Bladder microvascular endothelial cell (primary cell): ENCODE measurements at places on chromosomes 3 and 15. TPM values are rescaled to one million over a fixed set of nuclear protein-coding genes. Genes with fewer than 3 reads are reported as not detected.

SLC22A13 gene
- 0.16 and 0.76 TPM in 2 replicates for total RNA-seq

CCR3 gene
- not detected in 2 replicates for total RNA-seq

CKMT1A gene
- total RNA-seq = not detected in 2 replicates

TGM5 gene
- total RNA-seq = not detected in 2 replicates

TLR9 gene
- total RNA-seq = under 0.01 and 0.06 TPM in 2 replicates

TMEM207 gene
- not detected in 2 replicates for total RNA-seq

WDR76 gene
- total RNA-seq = 11.0 and 13.4 TPM in 2 replicates

XXYLT1 gene
- 20.1 and 31.2 TPM in 2 replicates for total RNA-seq

ST8SIA2 gene
- 0.16 and 0.31 TPM in 2 replicates for total RNA-seq

CFAP44 gene
- total RNA-seq = 0.97 and 4.0 TPM in 2 replicates

CP gene
- 0.81 and 2.5 TPM in 2 replicates for total RNA-seq

STT3B gene
- 102 and 157 TPM in 2 replicates for total RNA-seq

CCK gene
- not detected in 2 replicates for total RNA-seq

SMCO1 gene
- total RNA-seq = not detected in 2 replicates

ERICH6 gene
- total RNA-seq = 0.06 TPM in 1 of 2 replicates, not detected in the other

ILDR1 gene
- not detected in 2 replicates for total RNA-seq

SPTBN5 gene
- 5.2 and 5.3 TPM in 2 replicates for total RNA-seq

TM6SF1 gene
- 19.6 and 70.5 TPM in 2 replicates for total RNA-seq

DPPA2 gene
- not detected in 2 replicates for total RNA-seq

ROBO1 gene
- total RNA-seq = 1.1 and 1.8 TPM in 2 replicates

DAG1 gene
- total RNA-seq = 23.2 and 53.4 TPM in 2 replicates

TERC gene
- total RNA-seq = 16.6 and 129 TPM in 2 replicates

SLC25A20 gene
- total RNA-seq = 19.3 and 31.0 TPM in 2 replicates

PRR20G gene
- not detected in 2 replicates for total RNA-seq

NR1I2 gene
- total RNA-seq = under 0.01 TPM in 1 of 2 replicates, not detected in the other

IMPG2 gene
- total RNA-seq = 0.16 and 0.76 TPM in 2 replicates

CLEC3B gene
- total RNA-seq = 0.49 and 0.57 TPM in 2 replicates

NEK10 gene
- 1.6 and 2.8 TPM in 2 replicates for total RNA-seq

IL17RB gene
- total RNA-seq = 0.38 TPM in 1 of 2 replicates, not detected in the other

RNU5B-1 gene
- not detected in 2 replicates for total RNA-seq

GUCA1C gene
- not detected in 2 replicates for total RNA-seq

GPR15 gene
- total RNA-seq = not detected in 2 replicates

ABI3BP gene
- 1.5 and 17.4 TPM in 2 replicates for total RNA-seq

VGLL4 gene
- total RNA-seq = 37.1 and 77.1 TPM in 2 replicates

CHRFAM7A gene
- total RNA-seq = 1.6 and 2.1 TPM in 2 replicates

ATP13A5 gene
- total RNA-seq = not detected in 2 replicates

LRRC3B gene
- total RNA-seq = not detected in 2 replicates

CELF6 gene
- 0.06 TPM in 1 of 2 replicates, not detected in the other for total RNA-seq

SOX14 gene
- total RNA-seq = not detected in 2 replicates

FANCD2 gene
- 18.9 and 19.7 TPM in 2 replicates for total RNA-seq

PLA2G4D gene
- not detected in 2 replicates for total RNA-seq

NOX5 gene
- under 0.01 TPM in 1 of 2 replicates, not detected in the other for total RNA-seq

PPARG gene
- 9.4 and 101 TPM in 2 replicates for total RNA-seq

IL12A gene
- 0.76 and 0.81 TPM in 2 replicates for total RNA-seq
